Left forelimb (tissue), 1 donor: ENCODE measurements at places on chromosomes 13 and 19.

GRCh38 chr13:26024558-26024957 is 27.3 kb downstream of the SHISA2 start:
- DNase-seq, result no peak

DNA sequence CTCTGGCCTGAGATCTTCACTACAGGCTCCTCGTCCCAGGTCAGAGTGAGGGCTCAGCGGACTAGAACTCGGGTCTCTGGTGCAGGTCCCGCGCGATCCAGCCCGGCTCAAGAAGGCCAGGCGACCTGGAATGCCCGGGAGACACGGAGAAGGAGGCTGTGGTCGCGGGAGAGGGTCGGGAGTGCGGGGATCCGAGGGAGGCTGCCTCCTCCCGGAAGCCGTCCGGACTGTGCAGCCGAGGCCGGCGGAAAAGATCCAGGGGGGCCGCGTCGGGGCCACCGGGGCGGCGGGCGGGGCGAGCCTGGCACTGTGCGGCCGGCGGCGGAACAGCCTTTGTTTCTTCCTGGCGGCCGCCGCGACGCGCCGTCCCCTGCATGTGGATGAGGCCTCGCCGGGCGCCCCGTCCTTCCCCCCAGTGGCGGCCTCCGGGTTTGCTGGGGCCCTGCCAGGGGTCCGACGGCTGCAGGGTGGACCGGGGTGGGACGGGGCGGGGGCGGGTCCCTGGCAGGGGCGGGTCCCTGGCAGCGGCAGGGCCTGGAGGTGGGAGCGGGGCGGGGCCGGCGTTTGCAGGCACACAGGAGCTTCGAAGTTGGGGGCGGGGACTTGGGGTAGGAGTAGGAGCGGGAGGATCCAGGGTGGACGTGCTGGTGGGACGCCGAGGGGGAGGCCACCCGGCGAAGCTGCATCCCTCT is 1.0 kb upstream of the SLC7A10 start:
- DNase-seq, result no peak

GRCh38 chr13:30479154-30479882 is 13.6 kb upstream of the HMGB1 start:
- DNase-seq, result no peak

DNA sequence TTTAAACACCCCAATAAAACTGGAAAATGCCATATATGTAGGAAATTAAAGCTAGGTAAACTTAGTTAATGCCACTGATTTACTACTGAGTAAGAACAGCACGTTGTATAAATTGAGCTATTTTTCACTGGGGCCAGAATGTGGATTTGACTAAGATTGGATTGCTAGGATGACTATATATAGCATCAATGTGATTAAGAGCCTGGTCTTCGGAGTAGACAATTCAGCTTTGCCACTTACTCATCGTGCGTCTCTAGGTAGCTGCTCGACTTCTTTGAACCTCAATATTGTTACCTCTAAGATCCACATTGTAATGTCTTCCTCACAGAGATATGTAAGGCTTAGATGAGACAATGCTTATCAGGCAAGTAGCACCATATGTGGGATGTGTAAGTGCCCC is 462.5 kb downstream of the KLF12 start:
- no peak for DNase-seq
